ENCODE measurements at places on chromosomes 1 and 21.

DNA sequence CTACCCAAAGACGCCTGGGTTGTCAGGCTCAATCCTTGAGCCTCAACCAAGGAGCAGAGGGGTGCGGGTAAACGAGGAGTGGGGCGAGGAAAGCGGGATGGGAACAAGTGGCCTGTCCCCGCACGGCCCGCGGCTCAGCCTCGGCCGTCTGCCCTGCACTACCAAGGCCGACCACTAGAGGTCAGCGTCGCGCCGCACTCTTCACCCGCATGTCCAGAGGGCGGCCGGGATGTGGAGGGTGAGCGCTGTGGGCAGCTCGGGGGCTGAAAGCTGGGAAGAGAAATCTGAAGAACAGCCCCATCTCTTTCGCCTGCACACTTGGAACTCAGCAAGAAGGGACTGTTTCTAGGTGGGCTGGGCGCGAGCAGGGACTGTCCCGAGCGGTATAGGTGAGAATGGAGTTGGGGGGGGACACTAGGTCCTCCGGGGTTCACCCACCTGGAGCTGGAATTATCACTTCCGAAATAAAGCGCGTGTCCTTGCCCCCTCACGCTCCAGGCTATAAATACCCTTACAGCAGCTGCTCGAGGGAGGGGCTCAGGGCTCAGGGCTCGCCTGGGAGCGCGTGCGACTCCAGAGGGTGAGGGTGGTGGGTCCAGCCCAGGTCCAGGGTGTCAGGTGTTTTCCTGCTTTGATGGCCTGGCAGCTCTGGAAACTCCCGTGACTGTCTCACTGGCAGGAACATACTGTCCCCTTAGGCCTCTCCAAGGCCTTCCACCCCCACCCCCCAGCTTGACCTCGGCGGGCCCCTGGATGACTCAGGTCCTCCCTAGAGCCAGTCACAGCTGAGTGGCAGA is 9.8 kb downstream of the SLC30A2 start:
- peak; percentile 18 for DNase-seq

GRCh38 chr1:112629256-112629655 is 9.6 kb downstream of the CAPZA1 start:
- no peak for DNase-seq

DNA sequence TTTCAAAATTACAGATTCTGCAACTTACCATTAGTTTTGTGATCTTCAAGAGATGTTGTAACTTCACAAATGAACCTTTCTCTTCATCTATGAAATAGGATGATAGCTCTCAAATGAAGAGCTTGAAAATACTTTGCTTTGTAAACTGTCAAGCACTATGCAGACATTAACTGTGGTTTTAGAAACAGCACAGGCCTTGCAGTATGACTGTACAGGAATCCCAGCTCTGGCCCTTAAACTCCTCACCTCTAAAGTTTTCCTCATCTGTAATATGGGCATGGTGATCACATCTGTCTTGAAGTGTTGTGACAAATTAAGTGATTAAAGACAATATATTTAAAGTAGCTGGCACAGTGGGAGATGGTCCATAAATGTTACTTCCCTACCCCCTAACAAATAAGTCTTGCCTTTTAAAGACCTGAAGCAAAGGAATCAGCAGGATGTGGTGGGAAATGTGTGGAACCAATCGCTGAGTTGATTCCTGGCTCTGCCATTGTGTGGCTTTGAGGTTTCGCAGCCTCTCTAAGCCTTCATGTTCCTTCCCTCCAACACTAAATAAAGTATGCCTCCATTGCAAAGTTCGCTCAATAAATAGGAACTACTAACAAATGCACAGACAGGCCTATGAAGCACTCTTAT is 5.5 kb upstream of the PTP4A2 start:
- DNase-seq, result no peak

DNA sequence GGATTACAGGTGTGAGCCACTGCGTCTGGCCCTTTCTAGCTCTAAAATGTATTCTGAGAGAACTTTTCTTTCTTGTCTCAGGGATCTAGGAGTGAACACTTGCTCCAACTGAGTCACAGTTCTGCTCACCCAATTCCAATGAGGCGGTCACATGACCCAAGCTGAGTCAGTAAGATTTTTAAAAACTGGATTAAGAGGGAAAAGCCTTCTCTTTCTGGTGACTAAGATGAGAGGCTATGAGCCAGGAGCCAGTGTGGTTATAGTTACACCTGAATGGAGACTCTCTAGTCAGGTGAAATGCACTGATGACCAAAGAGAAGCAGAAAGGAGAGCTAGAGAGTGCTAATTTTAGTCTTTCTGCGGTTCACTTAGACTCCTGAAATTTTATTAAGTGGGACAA is 9.5 kb upstream of the DEPDC1 start:
- no peak for DNase-seq

DNA sequence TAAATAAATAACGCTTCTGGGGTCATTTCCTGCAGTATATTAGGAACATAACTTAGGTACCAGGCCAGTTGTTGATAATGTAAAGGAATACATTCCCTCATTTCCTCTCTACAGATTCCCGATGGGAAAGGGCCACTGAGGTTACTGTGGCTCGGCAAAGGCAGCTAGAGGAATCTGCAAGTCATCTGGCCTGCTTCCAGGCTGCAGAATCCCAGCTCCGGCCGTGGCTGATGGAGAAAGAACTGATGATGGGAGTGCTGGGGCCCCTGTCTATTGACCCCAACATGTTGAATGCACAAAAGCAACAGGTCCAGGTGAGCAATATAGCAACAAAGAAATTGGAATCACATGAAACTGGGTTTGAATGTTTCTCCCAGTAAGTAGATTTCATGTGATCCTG is 109.6 kb upstream of the BMP8A start:
- no peak for DNase-seq

GRCh38 chr1:108000184-108000583 is 35.2 kb upstream of the VAV3 start:
- no peak for DNase-seq

- peak; percentile 21 for DNase-seq
Measured at GRCh38 chr1:223363057-223363855, 720 bp downstream of the SUSD4 start.

DNA sequence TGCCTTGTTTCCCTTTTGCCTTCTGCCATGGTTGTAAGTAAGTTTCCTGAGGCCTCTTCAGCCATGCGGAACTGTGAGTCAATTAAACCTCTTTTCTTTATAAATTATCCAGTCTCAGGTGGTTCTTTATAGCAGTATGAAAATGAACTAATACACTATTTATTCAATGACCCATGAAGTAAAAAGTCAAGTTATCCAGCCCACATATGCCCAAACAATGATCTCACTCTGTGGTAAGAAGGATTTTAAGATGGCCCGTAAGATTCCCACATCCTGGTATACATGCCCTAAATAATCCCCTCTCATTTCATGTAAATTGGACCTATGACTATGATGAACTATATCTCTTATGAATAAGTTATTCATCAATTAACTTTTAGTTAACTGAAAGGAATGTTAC is 1008.3 kb upstream of the B3GALT2 start:
- no peak for DNase-seq

GRCh38 chr1:218983433-218983832 is 190.2 kb upstream of the LYPLAL1 start:
- DNase-seq, result no peak

GRCh38 chr1:39102537-39103327 is 76.6 kb downstream of the NDUFS5 start:
- DNase-seq, result peak; percentile 42

DNA sequence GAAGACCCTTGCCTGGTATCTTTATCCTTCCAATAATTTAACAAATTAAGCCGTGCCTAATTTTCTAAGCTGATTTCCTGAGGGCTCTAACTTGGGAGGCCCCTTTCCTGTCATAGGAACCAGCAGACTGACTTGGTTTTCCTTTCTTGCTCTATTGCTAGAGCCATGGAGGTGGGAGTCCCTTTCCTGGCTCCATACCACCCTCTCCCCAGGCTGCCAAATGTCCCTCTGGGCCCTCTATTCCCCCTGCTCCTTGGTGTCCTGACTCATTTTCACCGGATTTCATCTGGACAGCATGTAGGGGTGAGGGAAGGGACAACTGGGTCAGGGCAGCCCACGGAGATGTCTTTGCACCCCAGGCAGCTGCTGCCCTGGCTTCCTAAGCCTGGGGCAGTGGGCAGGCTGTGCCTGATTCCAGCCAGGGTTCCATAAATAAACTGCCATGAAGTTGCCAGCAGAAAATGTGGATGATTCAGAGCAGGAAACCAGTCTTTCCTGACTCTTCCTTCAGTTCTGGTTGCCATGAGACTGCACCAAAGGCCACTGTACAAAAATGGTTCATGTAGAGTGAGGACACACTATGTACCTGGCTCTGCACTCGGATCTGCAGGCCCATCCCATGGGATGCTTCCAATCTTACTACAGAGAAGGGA is 38.0 kb upstream of the SERBP1 start:
- no peak for DNase-seq

DNA sequence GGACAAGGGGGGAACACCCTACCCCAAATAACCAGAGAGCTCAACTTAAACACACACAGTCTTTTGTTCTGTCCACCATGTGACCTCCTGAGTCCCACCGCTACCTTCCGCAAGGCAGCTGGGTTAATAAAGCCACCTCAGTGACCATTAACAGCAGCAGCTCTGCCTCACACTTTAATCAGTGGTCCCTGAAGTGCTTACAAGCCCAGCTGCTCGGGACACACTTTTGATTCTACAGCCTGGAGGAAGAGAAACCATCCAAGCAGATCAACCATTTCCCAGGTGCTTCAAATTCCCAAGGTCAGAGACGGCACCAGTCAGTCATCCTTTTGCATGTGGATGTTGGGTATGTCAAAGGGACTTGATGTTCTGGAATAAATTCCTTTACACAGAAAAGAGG is 70.1 kb downstream of the KCNJ15 start:
- no peak for DNase-seq

DNA sequence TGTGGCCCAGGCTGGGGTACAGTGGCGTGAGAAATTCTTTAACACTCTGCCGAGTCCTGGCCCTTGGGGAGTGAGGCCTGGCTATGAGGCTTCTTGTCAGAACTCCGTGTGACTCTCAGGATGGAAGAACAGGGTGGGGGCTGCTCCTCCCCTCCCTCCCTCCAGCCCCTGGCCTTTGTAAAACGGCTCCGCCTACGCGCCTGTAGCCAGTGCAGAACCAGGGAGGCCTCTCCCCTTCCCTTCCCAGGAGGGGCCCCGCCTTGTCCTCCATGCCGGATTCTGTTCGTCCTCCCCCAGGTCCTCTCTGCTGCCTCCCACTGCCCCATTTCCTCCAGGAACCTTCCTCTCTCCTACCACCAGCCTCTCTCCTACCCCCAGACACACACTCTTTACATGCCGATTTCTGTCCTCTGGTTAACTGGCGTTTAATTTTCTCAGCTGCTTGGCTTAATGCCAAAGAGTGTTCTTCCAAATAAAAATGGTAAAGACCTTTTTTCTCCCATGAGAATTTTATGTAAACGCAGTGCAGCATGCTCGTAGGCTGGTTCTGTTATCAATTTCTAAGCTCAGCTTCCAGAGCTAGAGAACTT is 21.0 kb downstream of the PDE9A start:
- peak; percentile 54 for DNase-seq

DNA sequence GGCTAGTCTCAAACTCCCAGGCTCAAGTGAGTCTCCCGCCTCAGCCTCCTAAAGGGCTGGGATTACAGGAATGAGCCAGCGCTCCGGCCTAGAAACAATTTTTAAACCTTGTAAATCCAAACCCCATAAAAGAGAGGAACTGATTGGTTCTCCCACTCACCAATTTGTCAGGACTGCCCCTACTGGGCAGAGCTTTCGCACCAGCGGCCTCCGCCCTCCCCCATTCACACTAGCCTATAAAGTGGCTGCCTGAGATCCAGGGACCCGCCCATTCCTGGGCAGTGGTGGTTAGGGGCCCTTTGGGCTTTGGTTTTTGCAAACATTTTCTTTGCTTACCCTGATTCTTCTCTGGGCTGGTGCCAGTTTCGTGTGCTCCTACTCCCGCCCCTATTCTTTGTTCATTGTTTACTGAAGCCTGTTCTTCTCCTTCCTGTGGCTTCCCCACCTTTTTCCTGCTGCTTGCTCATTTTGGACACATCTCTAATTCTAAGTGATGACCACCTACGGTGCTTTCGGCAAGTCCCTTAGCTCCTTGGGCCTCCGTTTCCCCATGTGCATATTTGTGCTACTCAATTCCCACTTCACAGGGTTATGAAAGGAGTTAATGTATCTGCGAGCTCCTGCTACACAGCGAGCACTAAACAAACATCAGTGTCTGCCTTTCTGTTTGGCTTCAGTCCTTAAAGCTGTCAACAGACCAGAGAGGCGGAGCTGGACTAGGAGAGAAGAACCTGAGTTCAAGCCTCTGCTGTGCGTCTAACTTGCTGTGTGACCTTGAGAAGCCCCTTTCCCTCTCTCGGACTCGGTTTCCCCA is 39.8 kb upstream of the CLIC4 start:
- peak; percentile 86 for DNase-seq

DNA sequence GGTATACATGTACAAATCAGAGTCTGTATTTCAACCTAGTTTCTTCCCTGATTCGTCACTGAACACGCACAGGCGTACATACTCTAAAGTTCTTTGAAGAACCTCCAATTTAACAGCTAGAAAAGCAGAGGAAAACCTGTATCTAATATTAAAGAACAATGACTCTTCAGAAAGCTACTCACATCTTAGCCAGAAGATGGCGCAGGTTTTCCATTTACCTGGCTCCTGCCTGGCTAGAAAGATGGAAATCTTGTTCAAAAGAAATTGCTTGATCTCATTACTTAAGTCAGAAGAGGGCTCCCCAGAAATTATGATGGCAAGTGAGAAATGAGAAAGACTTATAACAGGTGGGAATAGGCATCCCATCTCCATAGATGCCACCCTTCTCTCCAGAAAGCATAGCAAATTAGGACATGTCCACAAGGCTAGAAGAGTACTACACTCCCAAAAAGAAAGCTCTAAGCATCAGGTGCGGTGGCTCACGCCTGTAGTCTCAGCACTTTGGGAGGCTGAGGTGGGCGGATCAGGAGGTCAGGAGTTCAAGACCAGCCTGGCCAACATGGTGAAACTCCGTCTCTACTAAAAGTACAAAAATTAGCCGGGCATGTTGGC is 19.0 kb upstream of the L1TD1 start:
- peak; percentile 64 for DNase-seq

DNA sequence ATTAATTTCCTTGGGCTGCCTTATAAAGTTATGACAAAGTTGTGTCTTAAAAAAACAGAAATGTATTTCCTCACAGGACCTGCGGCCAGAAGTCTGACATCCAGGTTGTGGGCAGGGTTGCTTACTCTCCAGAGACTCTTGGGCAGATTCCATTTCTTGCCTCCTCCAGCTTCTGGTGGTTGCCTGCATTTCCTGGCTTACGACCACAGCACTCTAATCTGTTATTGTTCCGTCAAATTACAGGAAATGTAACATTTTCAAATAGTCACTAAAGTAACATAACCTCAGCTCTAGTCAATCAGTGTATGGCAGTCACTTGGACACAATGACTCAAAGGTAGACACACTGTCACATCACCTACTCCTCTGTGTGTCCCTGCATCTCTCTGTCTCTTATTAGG is 226.8 kb downstream of the DNAH14 start:
- DNase-seq, result no peak

GRCh38 chr21:43995521-43996105 is 16.5 kb upstream of the TRAPPC10 start:
- DNase-seq, result no peak

DNA sequence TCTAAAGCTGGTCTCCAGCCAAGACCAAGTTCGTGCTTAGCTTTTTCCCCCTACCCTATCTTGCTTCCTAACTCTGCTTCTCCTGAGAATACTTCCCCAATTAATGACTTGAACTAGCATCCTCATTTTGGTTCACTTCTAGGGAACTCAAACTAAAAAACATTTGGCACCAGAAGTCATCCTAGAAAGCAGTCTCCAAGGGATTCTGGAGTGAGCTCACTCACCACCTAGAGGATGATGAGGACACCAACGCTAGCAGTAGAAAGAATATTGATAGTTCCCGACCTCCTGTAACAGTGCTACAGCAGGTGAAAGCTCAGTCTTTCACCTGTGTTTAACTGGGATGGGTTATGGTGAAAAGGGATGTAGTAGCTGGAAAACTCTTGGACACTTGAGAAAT is 4.7 kb upstream of the PSMB2 start:
- no peak for DNase-seq
